ENCODE measurements at places on chromosomes 13 and 19.

DNA sequence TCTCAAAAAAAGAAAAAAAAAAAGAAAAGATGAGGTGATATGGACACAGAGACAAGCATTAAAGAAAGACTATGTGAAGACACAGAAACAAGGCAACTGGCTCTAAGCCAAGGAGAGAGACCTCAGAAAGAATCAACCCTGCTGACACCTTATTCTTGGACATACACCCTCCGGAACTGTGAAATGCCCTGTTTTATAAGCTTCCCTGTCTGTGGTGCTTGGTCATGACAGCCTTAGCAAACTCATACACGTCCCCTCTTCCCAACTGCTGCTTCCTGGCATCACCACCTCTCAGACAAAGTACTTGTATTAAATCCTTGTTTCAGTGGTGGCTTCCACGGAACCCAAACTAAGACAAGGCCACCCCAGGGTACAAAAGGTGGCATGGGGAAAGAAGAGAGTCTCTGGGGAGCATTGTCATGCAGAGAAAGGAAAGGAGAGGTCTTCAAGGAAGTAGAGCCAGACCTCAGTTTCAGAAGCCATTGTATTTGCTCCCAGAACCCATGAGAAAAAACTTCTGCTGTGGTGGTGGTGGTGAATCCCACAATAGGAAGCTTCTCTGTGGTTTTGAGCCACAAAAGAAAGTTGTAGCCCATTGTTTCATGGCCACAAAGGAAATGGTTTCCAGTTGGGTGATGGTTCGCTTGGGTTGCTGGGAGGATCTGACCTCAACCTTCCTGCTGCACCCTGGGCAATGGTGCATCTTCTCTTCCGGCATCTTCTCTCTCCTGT, 16.3 kb upstream of the TSPAN16 start:
- peak; percentile 80 for DNase-seq

GRCh38 chr13:54511366-54511765, 1482.8 kb downstream of the OLFM4 start:
- no peak for DNase-seq

- no peak for DNase-seq
These were observed 5.6 kb downstream of the CADM4 start for GRCh38 chr19:43634068-43634467.

- DNase-seq, result no peak
These were observed 68.4 kb downstream of the F2RL3 start for GRCh38 chr19:16957151-16957701.

DNA sequence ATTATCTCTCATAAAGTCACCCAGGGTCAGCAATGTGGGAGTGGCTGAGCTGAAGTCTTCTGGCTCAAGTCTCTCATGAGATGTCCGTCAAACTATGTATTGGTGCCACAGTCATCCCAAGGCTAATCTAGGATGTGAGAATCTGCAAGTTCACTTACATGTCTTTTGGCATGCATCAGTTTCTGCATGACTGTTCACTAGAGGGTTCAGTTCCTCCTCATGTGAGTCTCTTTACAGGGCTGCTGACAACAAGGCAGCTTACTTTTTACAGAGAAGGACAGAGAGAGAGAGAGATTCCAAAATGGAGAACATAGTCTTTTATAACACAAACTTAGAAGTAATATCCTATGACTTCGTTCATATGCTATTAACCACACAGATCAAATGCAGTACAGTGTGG, 328.8 kb upstream of the SLITRK1 start:
- DNase-seq, result no peak

- no peak for DNase-seq
These were observed 6.7 kb downstream of the RNU6-9 start for GRCh38 chr19:900043-900301.

DNA sequence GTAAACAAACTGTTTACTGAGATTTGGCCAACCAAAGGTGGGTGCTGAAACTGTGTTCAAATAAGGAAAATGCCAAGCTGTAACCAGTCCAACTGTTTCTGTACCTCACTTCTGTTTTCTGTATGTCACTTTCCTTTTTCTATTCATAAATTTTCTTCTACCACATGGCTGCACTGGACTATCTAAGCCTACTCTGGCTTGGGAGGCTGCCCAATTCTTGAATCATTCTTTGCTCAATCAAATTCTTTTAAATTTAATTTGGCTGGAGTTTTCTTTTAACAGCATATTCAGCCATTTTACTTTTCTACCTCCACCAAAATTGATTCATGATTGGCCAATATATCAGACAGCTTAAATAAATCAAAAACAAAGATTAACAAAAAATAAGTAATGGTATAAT, 1575.5 kb upstream of the SPRY2 start:
- DNase-seq, result no peak

GRCh38 chr13:97946951-97947588, 6.4 kb upstream of the IPO5 start:
- no peak for DNase-seq

Measured in activated naive CD4-positive, alpha-beta T cell treated with anti-CD3 and anti-CD28 coated beads, Interleukin-2, amount 10 ng/mL, durations not matched to agents 7 days and 5 days (primary cell).